Mesenchymal stem cell (in vitro differentiated cells and primary cell): ENCODE measurements at places on chromosomes 5 and 9.

- no peak for DNase-seq
- peaks cover 16% of the 10 kb centered on the region for H3K27me3 ChIP-seq
- no peak overlapping the region for H3K27ac ChIP-seq
Measured at GRCh38 chr5:171825051-171825450, 39.4 kb downstream of the SMIM23 start.

- H3K27me3 ChIP-seq = peaks cover 4% of the 10 kb centered on the region
- H3K27ac ChIP-seq = no peak overlapping the region
- no peak for DNase-seq
- H3K4me1 ChIP-seq = no peaks in the 10 kb centered on the region
- no peaks in the 10 kb centered on the region for H3K36me3 ChIP-seq
Measured at GRCh38 chr9:107593224-107593870, 103.8 kb upstream of the KLF4 start.

GRCh38 chr5:100654895-100655294 lies 119.7 kb downstream of the FAM174A start:
- H3K27me3 ChIP-seq = no peaks in the 10 kb centered on the region
- no peaks in the 10 kb centered on the region for H3K36me3 ChIP-seq
- no peak for DNase-seq
- H3K4me1 ChIP-seq = no peaks in the 10 kb centered on the region

- peaks cover 2% of the 10 kb centered on the region for H3K4me1 ChIP-seq
- no peaks in the 10 kb centered on the region for H3K27me3 ChIP-seq
- DNase-seq = no peak
- H3K36me3 ChIP-seq = no peaks in the 10 kb centered on the region
- H3K27ac ChIP-seq = no peak overlapping the region
Measured at GRCh38 chr9:38164659-38165221, 95.7 kb upstream of the SHB start.

GRCh38 chr9:32989660-32990059 lies 11.8 kb downstream of the APTX start:
- H3K36me3 ChIP-seq = peaks cover 23% of the 10 kb centered on the region
- H3K4me3 ChIP-seq = no peak overlapping the region
- DNase-seq = no peak
- no peaks in the 10 kb centered on the region for H3K4me1 ChIP-seq
- no peak overlapping the region for H3K27ac ChIP-seq

GRCh38 chr9:7129391-7129790 lies 371.6 kb downstream of the KDM4C start:
- H3K27ac ChIP-seq = no peak overlapping the region
- H3K36me3 ChIP-seq = peaks cover 50% of the 10 kb centered on the region
- no peaks in the 10 kb centered on the region for H3K4me1 ChIP-seq

DNA sequence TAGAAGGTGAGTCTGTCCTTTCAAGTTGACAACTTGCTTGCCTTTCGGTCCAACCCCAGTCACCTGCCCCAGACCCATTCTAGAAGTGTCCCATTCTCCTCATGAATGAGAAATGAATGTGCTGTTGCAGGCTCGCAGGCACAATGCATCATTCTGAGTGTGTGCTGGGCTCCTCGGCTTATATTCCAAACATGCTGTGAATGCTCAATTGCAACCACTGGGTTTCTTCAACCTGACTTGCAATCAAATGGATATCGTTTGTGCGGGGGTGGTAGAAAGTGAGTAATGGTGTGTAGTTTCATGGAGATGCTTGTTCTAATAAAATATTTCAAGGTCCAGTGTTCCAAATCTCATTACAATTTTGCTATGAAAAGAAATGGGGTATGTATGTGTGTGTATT lies 256.6 kb upstream of the IL12B start:
- no peak overlapping the region for H3K4me3 ChIP-seq
- no peaks in the 10 kb centered on the region for H3K36me3 ChIP-seq
- no peaks in the 10 kb centered on the region for H3K4me1 ChIP-seq
- H3K27ac ChIP-seq = no peak overlapping the region
